ENCODE measurements at places on chromosomes 4 and X.

- no peak for DNase-seq
Observed at GRCh38 chr4:133062851-133063250, 86.2 kb upstream of the PCDH10 start.

DNA sequence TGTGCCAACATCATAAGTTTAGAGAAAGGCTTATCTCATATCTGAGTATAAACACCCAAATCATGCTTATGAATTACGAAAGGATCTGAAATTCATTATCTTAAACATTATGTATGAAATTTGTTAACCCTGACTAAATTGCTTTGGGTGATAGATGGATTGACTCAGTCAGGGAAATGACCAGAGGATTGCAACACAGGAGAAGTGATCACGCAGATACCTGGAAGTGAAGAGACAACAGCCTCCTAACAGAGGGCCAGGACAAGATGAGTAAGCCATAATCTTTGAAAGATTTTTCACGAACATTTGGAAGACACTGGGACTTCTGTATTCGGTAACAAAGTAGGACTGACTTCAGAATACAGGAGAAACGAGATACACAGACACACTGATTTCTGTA, 363.4 kb downstream of the DMD start:
- DNase-seq, result no peak

DNA sequence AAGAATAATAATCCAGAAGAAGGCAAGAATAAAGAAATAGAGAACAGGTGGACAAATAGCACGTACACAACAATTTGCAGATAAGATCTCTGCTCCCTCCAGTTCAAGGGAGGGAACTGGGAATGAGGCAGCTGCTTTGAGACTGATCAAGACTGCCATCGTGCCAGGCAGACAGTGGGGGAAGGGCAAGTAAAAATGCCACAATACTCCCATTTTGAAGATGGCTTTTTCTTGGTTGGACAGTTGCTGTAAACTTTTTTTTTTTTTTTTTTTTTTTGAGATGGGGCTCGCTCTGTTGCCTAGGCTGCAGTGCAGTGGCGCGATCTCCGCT, 17.2 kb downstream of the USP11 start:
- no peak for DNase-seq

- no peak for DNase-seq
Observed at GRCh38 chr4:1567808-1568581, 116.1 kb downstream of the FAM53A start.

DNA sequence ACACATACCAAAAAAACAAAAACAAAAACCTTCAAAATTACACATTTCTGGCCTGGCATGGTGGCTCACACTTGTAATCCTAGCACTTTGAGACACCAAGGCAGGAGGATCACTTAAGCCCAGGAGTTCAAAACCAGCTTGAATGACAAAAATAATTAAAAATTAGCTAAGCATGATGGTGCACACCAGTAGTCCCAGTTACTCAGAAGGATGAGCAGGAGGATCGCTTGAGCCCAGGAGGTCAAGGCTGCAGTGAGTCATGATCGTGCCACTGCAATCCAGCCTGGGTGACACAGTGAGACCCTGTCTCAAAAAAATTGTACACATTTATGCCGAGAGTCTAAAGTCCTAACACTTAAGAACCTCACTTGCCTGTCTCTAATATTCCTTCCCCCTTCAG, 18.3 kb downstream of the SLC39A8 start:
- DNase-seq, result no peak
